Hematopoietic multipotent progenitor cell treated with erythropoietin and hydrocortisone succinate and interleukin-3 and kit ligand, for 4 days (in vitro differentiated cells): ENCODE measurements at places on chromosomes 3 and 15.
A peak's percentile ranks its signal among the peaks of the same experiment; 100 is the strongest.

DNA sequence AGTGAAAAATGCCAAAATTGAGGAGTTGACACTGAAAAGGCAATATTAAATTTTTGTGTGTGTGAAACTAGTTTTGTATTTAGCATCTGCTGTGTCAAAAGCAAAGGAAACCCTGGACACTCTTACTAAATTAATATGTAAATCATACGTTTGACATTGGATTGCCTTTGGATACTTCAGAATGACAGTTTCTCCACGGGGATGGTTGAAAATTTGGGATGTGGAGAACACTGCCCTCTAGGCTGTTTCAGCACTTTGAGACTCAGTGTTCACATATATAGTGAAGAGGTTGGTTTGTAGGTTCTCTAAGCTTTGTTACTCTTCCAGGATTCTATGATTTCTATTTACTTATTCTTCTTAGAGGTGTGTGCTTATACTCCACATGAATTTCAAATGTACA lies 3.0 kb downstream of the ROBO2 start:
- DNase-seq = no peak

- no peak for DNase-seq
These were observed 12.8 kb downstream of the PCSK6 start for GRCh38 chr15:101476756-101477155.

DNA sequence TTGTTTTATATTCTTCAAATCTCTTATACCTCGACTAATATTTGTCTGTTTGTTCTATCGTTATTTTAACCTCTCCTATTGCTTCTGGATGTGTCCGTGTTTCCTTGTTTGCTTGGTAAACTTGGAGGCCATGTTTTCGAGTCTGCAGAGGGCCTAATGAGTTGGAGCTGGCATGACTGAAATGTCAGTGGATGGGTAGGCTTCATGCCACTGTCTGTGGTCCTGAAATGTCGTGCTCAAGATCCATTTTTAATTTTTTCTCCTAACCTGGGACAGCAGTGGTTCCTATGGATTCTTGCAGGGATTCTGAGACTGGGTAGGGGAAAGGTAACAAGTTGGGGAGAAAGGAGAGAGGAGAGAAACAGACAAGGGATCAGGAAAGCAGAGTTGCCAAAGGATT lies 18.8 kb upstream of the GASK1A start:
- DNase-seq = peak; percentile 43

GRCh38 chr3:179391906-179392305 lies 44.4 kb downstream of the MFN1 start:
- DNase-seq = no peak

GRCh38 chr3:179348325-179349013 lies 960 bp downstream of the MFN1 start:
- DNase-seq = peak; percentile 49

GRCh38 chr3:96434651-96435050 lies 379.7 kb upstream of the EPHA6 start:
- no peak for DNase-seq

GRCh38 chr15:79243723-79244122 lies 38.8 kb upstream of the ANKRD34C start:
- no peak for DNase-seq

DNA sequence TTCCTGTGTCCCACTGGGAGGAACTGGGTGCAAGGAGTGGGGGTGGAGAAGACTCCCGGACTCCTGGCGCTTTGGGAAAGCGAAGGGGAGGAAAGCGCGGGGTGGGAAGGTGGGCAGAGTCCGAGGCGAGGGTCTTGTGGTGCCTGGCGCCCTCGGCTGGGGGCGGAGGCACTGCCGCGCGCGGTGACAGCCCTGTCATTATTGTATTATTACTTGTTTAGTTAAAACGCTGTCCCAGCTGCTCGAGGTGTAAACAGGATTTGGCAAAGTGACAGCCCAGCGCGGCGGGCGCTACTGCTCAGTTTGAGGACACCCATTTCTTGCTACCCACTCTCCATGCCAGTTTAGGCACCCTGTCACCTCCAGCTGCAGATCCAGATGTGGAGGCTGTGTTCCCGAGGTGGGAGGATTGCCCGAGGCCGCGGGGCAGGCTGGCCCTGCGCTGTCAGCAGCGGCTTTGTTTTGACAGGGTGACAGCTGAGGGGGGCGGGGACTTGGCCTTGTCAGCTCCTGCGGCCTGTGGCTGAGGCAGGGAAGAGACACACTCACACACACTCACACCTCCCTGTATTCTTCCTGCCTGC lies 1.0 kb downstream of the KAT2B start:
- peak; percentile 95 for DNase-seq

DNA sequence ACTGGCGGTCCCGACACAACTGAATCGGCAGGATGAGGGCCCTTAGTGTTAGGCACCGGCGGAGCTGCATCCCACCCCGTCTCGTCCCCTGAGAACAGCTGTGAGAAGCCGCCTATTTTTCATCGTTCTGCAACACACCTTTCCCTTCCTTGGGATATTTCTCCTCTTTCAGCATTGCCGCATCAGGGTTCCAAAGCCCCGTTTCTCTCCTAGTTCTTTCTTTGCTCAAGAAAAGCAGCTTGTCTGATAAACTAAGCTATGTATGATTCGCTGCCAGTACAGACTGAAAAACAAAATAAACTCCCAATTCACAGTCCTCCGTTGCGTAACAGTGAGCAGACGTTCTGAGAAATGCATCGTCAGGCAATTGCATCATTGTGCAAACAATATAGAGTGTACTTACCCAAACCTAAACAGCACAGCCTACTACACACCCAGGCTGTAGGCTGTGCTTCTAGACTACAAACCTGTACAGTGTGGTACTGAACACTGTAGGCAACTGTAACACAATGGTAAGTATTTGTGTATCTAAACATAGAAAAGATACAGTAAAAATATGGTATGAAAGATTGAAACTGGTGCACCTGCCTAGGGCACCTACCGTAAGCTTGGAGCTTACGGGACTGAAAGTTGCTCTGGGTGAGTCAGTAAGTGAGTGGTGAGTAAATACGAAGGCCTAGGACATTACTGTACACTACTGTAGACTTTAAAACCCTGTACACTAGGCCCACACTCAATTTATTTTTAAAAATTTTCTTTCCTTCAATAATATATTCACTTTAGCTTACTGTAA lies 8.9 kb upstream of the ADAMTS17 start:
- peak; percentile 66 for DNase-seq

GRCh38 chr15:88509321-88509720 lies 37.2 kb downstream of the DET1 start:
- no peak for DNase-seq

DNA sequence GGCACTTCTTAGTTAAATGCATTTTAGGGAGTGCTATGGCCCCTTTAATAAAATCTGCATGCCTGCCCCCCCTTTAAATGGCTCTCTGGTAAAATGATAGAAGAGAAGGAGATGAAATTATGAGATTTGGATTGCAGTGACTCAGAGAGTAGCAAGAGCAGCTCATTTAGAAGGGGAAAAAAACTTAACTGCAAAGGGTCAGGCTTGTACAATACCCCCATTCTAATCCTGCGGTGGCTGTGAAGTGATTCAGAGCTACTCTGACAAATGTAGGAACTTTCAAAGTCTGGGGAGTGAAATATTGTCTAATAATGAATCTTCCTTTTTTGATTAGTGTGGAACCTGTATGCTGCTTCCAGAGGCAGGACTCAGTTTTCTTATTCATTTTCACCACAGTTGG lies 44.1 kb upstream of the TBC1D23 start:
- no peak for DNase-seq

DNA sequence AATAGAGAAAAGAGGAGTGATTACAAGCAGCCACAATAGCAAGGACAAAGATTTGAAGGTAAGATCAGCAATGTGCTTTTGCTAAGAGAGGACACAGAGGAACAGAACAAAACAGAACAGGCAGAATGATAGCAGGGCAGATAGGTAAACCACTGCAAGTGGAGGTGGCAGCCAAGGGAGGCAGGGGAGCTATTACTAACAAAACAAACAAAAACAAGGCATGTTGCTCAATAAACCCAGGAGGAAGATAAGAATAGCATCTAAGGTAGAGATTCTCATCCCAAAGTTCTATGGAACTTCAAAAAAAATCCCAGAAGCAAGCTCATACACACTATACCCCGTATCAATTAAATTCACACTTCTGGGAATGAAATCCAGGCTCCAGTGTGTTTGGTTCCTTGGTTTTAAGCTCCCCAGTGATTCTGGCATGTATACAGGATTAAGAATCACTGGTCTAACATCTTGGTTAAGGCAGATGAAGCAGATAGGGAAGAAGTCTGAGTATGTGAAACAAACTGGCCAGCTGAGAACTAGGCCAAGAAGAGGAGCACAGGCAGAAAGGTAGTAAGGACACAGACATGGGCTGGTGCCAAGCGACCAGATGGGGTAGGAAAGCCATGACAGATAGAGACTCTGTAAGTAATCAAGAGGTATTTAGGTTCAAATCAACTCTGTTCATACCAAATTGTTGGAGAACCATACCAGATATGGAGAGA lies 189.2 kb downstream of the DTWD1 start:
- DNase-seq = no peak

DNA sequence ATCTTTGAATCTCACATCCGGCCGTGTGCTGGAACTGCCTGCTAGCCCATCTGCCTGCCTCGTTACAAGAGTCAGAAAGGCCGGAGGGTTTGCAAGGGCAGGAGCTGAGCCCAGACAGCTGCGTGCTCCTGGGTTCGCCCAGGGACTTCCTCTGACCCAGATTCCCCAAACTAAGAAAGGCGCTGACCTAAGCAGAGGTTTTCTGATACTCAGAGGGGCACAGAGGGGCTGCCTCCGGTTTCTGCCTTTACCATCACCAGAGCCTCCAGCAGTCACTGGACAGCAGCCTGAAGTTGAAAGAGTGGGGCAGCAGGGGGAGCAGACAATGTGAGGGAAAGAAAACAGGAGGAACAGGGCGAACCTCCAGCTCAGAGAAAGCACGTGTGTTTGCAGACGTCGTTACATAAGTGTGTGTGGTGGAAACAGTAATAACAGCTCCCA lies 33.4 kb upstream of the RAD18 start:
- DNase-seq = peak; percentile 13

DNA sequence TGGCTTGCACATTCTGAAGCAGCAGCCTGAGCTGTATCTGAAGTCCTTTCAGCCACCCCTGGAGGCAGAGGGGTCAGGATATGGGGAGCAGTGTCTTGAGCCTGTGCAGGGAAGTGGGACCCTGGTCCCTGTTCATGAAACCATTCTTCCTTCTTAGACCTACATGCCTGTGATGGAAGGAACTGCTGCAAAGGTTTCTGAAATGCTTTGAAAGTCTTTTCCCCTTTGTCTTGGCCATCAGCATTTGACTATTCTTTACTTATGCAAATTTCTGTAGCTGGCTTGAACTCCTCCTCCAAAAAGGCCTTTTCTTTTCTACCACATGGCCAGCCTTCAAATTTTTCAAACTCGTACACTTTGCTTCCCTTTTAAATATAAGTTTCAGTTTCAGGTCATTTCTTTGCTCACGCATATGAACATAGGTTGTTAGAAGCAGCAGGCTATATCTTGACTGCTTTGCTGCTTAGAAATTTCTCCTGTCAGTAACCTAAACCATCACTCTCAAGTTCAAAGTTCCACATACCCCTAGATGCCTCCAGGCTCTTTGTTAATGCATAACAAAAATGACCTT lies 62.3 kb downstream of the GALK2 start:
- DNase-seq = no peak

DNA sequence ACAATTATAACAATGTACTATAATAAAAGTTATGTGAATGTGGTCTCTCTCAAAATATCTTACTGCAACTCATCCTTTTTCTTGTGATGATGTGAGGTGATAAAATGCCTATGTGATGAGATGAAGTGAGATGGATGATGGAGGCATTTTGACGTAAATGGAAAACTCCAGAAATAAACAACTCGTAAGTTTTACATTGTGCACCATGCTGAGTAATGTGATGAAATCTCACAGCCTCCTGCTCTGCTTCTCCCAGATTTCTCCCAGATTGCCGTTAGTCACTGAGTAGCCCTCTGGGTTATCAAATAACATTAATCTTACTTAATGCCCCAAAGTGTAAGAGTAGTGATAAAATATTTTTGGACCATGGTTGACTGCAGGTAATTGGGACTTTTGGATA lies 64.8 kb upstream of the SLCO2A1 start:
- DNase-seq = no peak

DNA sequence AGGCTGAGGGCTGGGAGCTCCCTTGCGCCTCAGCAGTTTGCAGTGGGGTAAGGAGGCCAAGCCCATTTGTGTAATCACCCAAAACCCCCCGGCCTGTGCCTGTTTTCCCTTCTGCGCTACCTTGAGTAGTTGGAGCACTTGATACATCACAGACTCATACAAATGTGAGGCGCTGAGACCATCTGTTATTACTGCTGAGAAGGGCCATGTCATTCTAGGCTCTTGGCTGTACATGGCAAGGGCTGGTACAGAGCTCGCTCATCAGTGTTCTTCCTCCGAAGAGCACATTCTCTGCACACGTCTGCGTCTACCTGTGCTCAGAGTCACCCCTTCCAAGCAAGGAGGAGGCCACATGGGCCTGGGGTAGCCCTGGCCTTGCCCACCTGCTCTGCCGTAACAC lies 9.3 kb downstream of the PLA2G4B start:
- no peak for DNase-seq

GRCh38 chr3:46411271-46411670 lies 4.2 kb downstream of the CCRL2 start:
- DNase-seq = no peak

DNA sequence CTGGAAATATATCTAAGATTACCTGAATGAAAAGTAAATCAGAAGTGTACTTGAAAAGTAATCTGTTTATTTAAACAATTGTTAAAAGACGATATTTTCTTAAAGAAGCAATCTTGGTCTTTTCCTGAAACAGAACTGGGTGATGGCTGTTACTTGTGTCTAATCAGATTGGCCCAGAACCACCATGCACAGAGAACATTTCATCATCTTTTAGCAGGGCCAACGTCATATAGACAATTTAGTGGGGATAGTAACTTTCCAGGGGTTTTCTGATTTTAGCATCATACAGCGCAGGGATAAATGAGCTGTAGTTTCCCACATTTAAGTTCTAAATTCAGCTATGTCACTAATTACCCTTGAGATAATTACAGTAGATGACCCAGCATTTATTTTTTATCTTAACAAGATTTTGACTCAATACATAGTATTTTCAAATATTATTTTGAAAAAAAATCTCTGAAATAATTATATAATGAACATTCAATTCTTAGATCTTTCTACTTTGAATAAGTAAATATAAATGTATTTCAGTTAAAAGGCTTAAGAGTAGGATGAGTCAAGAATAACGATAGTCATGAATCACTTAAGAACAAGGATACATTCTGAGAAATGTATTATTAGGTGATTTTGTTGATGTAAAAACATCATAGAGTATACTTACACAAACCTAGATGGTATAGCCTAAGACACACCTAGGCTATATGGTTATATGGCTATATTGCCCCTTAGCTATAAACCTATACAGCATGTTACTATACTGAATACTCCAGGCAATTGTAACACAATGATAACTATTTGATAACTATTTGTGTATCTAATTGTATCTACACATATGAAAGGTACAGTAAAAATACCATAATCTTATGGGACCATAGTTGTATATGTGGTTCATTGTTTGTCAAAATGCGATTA lies 103.8 kb upstream of the MME start:
- DNase-seq = no peak
